Inflammatory macrophage treated with lipopolysaccharide for 1 hour (primary cell): ENCODE measurements at places on chromosomes 7 and 10.
A peak's percentile ranks its signal among the peaks of the same experiment; 100 is the strongest.

- no peak for DNase-seq
These were observed 77.7 kb downstream of the RBM33 start for GRCh38 chr7:155722118-155722517.

DNA sequence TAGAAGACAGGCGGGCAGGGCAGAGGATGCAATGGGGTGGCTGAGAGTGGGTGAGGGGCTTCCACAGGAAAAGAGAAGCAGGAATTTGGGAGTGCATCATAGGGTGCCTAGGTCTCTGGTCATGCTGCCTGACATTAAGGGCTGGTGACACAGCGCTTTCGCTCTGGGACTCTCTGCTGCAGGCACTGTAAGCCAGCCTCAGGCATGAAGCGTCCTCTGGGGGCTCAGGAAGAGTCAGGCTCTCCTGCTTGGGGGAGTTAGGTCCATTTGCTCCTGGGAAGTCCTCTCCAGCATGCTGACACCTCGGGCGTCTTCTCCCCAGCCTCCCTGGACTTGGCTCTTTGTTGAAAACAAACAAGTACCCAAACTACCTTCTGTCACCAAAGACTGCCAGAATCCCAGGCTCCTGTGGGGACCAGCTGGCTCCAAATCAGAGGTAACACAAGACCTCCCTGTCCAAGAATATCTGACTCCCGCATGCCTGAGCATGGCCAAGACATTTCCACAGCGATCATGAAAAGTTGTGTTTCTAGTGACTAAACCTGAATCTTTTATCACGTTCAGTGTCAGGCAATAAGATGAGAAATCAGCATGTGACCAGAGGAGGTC, 55.4 kb downstream of the GPR26 start:
- no peak for DNase-seq

DNA sequence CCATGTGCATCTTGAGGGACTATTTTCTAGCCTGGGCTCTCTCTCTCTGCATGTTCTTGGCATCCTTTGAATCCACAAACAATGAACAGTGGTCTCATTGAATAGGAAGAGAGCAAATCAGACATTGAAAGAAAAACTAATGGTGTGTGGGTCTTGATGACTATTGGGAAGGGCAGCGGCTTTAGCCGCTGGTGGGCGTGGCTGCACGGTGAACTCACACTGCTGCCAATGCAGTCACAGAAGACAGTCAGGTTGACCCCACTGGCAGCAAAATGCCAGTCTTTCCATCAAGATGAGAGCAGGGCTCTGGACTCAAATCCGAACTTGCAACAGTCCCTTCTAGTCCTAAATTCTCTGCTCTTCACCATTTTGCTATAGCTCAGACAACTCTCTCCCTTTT, 91.0 kb downstream of the ADARB2 start:
- DNase-seq: no peak

DNA sequence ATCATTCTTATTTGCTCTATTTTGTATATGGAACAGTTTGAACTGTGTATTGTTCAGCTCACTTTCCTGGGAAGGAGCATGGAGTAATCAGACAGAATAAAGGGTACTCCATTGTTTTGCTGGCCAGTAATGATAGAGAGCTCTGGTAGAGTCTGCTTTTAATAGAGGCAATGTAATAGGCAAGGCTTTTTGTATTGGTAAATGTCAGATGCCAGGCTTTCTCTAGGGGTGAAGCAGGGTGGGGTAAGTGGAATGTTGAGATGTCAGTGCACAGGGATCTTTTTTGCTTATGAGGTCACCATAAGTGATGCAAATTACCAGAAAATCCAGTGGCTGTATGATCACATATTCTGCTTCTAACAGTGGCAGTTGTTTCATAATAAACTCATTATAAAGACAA, 1088.3 kb upstream of the SORCS1 start:
- DNase-seq: no peak

DNA sequence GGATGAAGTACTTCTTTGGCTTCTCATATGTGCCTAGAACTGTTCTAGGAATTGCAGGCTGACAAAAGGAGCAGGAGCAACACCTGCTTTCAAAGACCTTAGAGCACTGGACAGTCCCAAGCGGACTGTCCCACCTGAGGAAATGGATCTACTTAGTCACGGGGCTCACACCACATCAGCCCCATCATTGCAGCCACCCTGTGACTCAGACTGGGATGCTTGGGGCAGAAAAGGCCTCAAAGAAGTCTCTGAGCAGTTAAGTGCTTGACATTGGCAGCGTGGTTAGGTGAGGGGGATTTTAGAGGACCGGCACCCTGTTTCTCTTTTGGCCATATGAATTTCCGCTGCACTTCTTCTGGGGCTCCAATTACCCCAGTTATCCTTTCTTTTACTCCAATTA, 256.6 kb downstream of the USP6NL start:
- no peak for DNase-seq

DNA sequence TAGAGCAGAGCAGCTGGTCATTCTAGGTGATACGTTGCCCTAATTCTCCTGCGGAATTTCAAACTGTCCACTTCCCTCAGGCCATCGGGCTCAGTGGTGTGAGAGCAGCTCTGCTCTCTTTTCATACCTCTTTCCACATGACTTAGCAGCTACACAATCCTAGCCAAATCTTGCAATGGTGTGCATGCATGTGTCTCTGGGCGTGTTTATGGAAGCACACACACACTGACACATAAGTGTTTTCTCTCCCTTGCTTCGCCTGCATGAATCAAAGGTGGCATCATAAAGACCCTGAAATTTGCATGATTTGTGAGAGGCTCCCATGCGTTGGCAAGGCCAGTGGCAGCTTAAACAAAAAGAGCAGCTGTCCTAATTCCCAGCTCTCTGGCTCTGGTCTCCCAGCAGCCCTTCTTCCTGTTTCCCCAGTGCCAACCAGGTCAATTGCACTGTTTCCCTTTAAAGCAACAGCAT, 1189.5 kb downstream of the GATA3 start:
- DNase-seq: no peak

GRCh38 chr7:138499340-138499739, 39.3 kb downstream of the TRIM24 start:
- DNase-seq: no peak

DNA sequence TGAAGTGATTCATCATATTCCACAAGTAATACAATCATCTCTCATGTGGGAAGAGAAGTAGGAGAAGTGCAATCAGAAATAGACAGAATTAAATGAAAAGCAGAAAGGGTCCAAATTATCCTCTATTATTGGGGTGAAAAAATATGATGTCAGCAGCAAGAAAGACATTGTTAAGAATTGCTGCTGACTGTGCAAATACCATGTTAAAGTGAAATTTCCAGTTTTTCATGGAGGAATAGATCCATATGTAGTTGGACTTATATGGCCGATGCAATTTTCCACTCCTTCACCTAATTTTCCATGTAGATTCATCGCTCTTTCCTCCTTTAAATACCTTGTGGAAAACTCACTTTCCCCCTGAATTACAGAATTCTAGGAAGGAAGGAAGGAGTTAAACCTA, 819.8 kb downstream of the GATA3 start:
- no peak for DNase-seq

GRCh38 chr10:25288181-25288580, 113.4 kb downstream of the GPR158 start:
- DNase-seq: no peak

GRCh38 chr7:17646253-17646956, 293.9 kb downstream of the SNX13 start:
- peak; percentile 7 for DNase-seq

DNA sequence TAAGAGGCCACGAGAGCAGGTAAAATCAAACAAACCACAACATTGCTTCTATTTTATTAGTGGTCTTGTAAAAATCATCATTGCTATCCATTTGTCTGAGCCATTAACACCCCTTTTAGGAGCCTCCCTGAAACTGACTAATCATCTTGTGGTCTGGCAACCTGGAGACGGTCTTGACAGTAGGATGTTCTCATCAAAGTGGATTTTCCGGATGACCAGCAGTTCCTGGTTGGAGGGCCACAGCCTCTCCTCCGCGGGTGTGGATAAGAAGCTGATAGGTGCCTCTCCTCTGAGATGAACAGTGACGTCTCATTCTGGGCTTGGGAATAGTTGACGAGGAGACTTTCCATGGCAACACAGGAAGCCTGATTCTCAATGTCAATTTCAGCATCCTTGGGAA, 490.7 kb downstream of the TYW1 start:
- DNase-seq: no peak

- no peak for DNase-seq
These were observed 81.6 kb upstream of the INSYN2A start for GRCh38 chr10:127278001-127278400.

DNA sequence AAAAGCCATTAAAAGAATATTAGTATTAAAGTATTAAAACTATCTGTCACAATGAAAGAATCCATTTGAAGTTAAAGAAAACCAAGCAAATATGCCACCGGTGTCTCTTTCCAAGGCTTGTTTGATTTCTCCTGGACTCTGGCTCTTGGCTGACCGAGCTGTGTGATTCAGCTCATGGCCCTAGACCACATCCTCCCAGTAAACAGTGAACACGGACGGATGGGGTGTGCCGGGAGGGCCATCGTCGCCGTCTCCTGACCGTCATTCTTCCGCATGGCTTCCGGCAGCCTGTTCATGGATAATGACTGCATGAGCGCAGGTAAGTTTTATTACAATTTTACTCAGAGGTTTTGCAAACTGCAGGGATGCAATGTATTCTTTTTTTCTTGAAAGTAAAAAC, 218.5 kb downstream of the DNAJB6 start:
- no peak for DNase-seq

- no peak for DNase-seq
These were observed at the start of gene ZNF804B for GRCh38 chr7:88759230-88760135. ZNF804B (plus strand) TSS chr7:88759700; CDS start chr7:88759977, 277 bp downstream.

DNA sequence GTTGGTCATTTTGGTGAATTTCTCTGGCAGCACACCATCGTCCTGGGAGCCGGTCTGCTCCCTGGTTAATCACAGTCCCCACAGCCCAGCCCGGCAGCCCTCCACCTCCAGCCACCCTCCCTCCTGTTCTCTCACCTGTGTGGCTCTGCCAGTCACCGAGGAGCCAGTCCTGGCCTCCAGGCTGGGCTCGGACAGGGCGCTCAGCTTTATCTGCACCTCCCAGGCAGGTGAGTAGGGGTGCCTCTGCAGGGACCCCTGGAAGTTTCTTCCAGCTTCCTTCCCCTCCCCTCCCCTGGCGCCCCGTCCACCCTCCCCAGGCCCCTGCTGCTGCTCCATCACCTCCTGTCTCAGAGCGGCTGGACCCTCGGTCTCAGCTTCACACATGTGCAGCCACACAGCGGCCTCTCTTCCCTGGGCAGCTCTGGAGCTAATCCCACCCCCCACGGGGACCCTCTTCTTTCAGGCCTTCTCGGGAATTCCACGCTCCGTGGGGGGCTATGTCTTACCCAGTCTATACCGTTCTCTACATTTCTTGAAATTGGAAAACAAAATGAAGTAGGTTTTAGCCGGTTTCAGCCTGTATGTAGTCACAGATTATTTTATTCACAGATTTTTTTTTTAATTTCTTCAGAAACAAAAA, 213.9 kb upstream of the PPP2R2D start:
- DNase-seq: no peak

- DNase-seq: no peak
These were observed 17.1 kb upstream of the PHF14 start for GRCh38 chr7:10956528-10956927.

- DNase-seq: no peak
These were observed 102.4 kb upstream of the SVIL start for GRCh38 chr10:29737074-29737593.

GRCh38 chr7:28037220-28038010, 143.2 kb downstream of the JAZF1 start:
- DNase-seq: peak; percentile 39

DNA sequence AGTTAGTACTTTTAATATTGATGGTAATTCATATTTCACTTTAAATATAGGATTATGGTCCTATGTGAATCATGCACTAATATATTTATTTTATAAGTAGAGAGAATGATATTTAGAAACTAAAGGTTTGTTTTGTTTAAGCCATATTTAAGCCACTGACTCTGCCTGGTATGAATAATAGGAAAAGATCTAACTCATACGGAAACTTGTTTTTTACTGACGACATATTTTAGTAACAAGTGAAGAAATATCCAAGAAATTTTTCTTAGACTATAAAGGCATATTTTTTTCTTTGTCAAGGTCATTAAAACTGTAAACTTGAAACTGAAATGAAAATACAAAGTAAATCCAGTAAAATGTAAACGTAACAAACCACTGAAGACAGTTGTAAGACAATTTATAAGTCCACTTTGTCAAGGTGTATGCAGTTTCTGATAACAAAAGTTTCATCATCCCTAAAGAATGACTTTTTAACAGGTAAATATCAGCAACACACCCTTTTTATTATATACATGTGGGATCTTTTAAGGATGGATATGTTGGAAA, 147.1 kb downstream of the PHF14 start:
- no peak for DNase-seq

- DNase-seq: no peak
These were observed 17.9 kb upstream of the ASZ1 start for GRCh38 chr7:117445206-117445605.

DNA sequence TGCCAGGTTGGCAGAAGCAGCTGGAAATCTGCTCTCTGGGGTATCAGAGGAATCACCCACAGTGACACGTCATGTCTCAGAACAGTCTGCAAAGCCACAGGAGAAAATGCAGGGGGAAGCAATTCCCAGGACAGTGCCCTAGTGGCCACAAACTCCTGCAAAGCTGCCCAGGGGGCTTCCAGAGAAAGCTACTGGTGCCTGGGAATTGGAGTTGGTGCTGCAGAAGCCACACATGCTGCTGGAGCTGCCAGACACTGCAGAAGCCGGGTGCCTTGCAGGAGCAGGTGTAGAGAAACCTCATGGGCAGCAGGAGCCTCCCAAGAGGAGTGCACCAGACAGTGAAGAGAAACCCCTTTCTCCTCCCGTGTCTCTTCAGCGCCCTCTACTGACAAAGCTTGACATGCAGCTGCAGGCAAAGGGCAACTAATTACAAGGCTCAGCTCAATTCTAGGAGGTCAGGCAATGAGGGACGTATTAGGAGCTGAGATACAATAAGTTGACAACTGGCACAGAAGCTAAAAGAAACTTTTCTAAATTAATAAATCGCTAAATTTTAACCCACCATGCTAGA, 30.2 kb upstream of the NUB1 start:
- no peak for DNase-seq

DNA sequence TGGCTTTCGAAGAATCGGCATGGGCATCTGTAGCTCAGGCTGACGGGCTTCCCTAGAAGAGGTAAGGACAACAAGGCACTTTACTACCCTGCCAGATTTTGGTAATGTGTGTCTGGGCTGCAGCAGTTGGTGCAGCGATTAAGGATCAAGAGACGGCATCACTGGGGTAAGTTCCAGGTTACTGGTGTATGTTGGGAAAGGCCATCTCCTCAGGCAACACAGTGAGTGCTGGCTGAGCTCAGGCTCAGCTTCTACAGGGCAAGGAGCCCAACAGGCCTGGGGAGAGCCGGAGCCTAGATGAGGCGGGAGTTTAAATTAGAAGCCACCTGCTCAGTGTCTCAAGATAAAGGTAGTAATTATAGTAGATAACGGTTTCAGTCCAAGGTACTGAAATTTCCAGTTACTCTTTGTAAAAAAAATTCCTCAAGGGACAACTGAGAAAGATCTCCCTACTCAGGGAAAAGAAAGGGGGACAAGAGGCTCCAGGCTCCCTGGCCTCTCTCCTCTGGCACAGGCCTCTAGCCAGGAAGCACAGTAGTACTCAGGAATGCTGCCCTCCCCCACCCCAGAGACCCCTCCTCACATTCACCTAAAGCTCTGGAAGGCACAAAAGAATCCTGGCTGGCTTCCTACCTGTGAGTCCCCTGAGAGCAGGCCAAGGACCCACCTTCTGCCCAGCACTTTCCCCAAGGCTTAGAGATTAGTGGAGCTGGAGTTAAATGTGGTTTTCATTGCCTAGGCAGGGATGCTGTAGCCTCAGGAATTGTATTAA, 3.9 kb downstream of the CXCL12 start:
- no peak for DNase-seq

GRCh38 chr7:29806995-29807841, 910 bp downstream of the WIPF3 start:
- peak; percentile 3 for DNase-seq
